ENCODE measurements at places on chromosomes 5 and 9.

DNA sequence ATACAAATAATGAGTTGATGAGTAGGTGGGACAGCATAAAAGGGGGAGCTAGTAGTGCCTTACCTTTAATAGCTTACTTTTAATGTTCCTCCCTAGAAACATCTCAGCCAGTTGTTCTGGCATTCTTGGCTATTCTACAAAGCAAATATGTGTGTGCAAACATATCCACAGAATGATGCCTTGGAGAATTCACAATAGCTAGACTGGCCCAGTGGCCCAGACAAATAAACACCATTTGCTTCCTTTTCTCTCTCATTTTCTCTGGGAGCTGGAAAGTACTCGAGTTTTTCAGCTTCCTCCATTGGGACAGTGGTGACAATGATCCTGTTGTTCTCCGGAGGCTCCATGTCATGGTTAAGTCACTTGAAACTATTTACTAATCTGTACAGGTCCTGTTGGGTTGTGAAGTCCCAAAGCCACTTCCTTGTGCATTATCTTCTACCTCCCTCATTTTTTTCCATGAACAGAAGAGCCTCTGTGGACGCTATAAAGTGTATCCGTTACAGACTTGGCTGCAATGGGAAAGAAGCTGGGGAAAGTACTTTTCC lies 122.9 kb downstream of the DMAC1 start:
- H3K27me3 ChIP-seq = no peaks in the 10 kb centered on the region
- no peaks in the 10 kb centered on the region for H3K4me1 ChIP-seq
- no peak for DNase-seq
- H3K4me3 ChIP-seq = no peak overlapping the region

DNA sequence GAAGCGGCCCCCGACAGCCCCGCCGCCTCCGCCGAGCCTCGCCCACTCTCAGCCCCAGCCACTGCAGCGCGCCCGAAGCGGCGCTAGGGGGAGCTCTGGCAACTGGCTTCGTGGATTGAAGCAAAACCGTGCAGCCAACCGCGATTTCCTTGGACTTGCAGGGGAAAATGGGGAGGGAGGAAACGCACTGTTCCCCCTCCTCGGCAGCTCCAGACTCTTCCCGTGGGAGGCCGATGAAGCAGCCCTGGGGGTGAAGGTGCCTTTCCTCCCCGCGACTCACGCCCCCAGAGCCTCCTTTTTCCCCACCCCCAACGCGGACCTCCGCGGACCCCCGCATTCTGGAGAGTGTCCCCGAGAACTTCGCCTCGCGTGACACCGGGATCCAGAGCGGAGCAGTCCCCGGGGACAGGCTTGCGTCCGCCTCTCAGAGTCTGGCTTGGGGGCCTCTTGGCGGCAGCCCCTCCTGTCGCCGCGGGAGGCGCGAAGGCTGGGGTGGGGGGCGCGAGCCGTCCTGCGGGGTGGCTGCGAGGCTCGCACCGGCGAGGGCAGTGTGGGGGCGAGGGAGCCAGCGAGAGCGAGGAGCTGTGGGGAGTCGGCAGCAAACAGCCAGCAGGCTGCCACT lies 3.8 kb downstream of the IER5L start:
- H3K4me3 ChIP-seq = peak overlapping the region; percentile 75
- H3K36me3 ChIP-seq = no peaks in the 10 kb centered on the region
- H3K27ac ChIP-seq = no peak overlapping the region
- DNase-seq = peak; percentile 72

DNA sequence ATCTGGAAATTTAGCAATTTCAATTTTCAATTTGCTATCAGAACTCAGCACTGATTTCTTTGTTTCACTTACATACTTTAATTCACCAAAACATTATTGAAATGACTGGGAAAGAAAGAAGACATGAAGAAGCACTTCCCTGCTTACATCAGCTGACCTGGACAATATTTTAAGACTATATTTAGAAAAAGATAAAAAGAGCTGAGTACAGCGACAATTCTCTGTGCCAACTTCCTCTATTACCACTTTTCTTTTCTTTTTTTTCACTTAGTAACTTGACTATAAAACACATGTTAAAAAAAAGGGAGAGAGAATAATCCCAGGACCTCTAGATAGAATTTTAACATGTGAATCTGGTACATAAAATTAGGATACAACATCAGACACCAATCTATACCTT lies 35.6 kb downstream of the MEF2C start:
- no peak overlapping the region for H3K4me3 ChIP-seq
- no peak for DNase-seq
- H3K4me1 ChIP-seq = no peaks in the 10 kb centered on the region
- H3K27me3 ChIP-seq = no peaks in the 10 kb centered on the region

- peaks cover 85% of the 10 kb centered on the region for H3K36me3 ChIP-seq
- no peak for DNase-seq
- no peak overlapping the region for H3K27ac ChIP-seq
- H3K4me1 ChIP-seq = no peaks in the 10 kb centered on the region
- H3K27me3 ChIP-seq = no peaks in the 10 kb centered on the region
- no peak overlapping the region for H3K4me3 ChIP-seq
Measured at GRCh38 chr5:32384621-32385020, 59.9 kb downstream of the ZFR start.

GRCh38 chr9:130768265-130768664 lies 66.8 kb upstream of the ABL1 start:
- H3K27me3 ChIP-seq = no peaks in the 10 kb centered on the region
- no peak overlapping the region for H3K27ac ChIP-seq
- H3K36me3 ChIP-seq = no peaks in the 10 kb centered on the region
- H3K4me3 ChIP-seq = no peak overlapping the region

DNA sequence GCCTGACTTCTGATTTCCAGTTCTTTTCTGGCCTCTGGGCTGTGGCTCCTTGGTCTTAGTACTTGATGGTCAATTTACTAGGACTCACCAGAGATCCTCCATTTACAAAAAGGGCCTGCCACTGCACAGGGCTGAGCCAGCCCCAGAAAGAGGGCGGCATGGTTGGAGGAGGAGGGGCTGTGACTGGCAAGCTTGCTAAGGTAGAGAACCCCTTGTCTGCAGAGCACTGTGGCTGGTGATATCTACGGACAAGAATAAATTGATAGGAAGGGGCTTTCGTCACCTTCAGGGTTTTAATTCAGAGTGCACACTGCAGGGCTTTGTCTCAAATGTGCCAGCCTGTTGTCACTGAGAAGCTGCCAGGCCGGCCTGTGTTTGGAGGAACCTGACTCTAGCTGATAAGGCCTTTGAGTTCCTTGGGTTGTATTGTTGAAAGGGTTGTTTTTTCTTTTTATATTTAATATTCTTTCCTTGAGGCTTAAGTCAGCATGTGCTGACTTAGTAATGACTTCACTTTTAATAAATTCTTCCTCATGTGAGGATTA lies 15.1 kb downstream of the SLC22A5 start:
- no peaks in the 10 kb centered on the region for H3K27me3 ChIP-seq
- no peak overlapping the region for H3K27ac ChIP-seq
- no peak overlapping the region for H3K4me3 ChIP-seq
- H3K36me3 ChIP-seq = peaks cover 2% of the 10 kb centered on the region

DNA sequence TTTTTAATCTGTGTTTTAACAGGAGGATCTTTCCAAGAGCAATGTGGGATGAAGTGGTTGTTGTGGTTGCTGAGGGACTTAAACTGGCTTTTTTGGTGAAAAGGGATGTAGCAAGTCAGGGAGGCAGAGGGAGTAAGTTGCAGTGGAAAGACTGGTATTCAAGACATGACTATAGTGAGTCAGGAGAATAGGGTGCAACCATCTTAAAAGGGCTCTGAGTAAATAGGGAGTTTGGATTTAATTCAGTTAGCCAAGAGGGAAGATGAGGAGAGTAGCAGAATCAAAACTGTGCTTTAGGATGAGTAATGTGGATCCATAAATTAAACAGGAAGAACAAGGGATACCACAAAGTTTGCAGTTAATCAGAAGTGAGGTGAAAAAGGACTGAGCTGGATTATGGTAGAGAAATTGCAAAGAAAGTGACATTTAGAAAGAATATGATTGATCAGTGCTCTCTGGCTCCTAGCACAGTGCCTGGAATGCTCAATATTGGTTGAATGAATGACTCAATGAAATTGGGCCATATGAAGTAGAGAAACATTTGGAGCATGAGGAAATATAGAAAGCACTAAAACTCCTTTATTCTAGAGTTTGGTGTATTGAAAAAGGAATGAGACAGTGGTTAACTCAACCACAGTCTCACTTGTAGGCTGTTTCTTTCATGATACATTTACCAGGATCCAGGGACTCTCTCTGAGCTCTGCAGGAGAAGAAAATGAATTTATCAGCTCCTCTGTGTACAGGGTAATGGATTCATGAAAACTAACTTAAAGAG lies 5.1 kb downstream of the POLR3G start:
- no peak overlapping the region for H3K4me3 ChIP-seq
- no peak for DNase-seq
- no peaks in the 10 kb centered on the region for H3K36me3 ChIP-seq

GRCh38 chr9:122302237-122303093 lies 37.8 kb downstream of the MRRF start:
- no peak overlapping the region for H3K27ac ChIP-seq
- H3K4me3 ChIP-seq = no peak overlapping the region
- no peak for DNase-seq
- H3K36me3 ChIP-seq = peaks cover 57% of the 10 kb centered on the region

GRCh38 chr5:166788050-166788449 lies 1503.4 kb upstream of the WWC1 start:
- H3K27me3 ChIP-seq = no peaks in the 10 kb centered on the region
- no peaks in the 10 kb centered on the region for H3K4me1 ChIP-seq
- no peak overlapping the region for H3K4me3 ChIP-seq
- DNase-seq = no peak
- no peak overlapping the region for H3K27ac ChIP-seq

- no peak for DNase-seq
- H3K4me3 ChIP-seq = no peak overlapping the region
- no peaks in the 10 kb centered on the region for H3K27me3 ChIP-seq
- no peaks in the 10 kb centered on the region for H3K36me3 ChIP-seq
Measured at GRCh38 chr5:142491270-142491669, 166.4 kb upstream of the SPRY4 start.

GRCh38 chr5:481347-481746 lies 38.4 kb downstream of the EXOC3 start:
- H3K27ac ChIP-seq = no peak overlapping the region
- DNase-seq = no peak
- H3K27me3 ChIP-seq = peaks cover 22% of the 10 kb centered on the region
- no peak overlapping the region for H3K4me3 ChIP-seq
- peaks cover 14% of the 10 kb centered on the region for H3K4me1 ChIP-seq
- H3K36me3 ChIP-seq = no peaks in the 10 kb centered on the region
